ENCODE measurements at places on chromosomes 11 and 22. TPM values are rescaled to one million over a fixed set of nuclear protein-coding genes. Genes with fewer than 3 reads are reported as not detected.

The HBE1 gene
- not detected for total RNA-seq

The FJX1 gene
- total RNA-seq: 2.1 TPM

The C11orf42 gene
- not detected for total RNA-seq

The OSBP2 gene
- total RNA-seq: 13.4 TPM

The FAM181B gene
- 1.8 TPM for total RNA-seq

The TMEM126A gene
- total RNA-seq: 28.2 TPM

Data from thyroid gland (tissue), 4 donors.